ENCODE measurements at places on chromosomes 12 and 14. TPM values are rescaled to one million over a fixed set of nuclear protein-coding genes. Genes with fewer than 3 reads are reported as not detected.

GRCh38 chr12:109567967-109568366 is 5.3 kb downstream of the MMAB start:
- peaks cover 2% of the 10 kb centered on the region for H3K36me3 ChIP-seq
- no peak for DNase-seq
- H3K27ac ChIP-seq, result no peak overlapping the region
- no peaks in the 10 kb centered on the region for H3K27me3 ChIP-seq

GRCh38 chr12:94258593-94258992 is 110.2 kb downstream of the PLXNC1 start:
- H3K27me3 ChIP-seq, result no peaks in the 10 kb centered on the region
- no peak for DNase-seq
- H3K27ac ChIP-seq, result no peak overlapping the region
- peaks cover 9% of the 10 kb centered on the region for H3K4me1 ChIP-seq
- H3K4me3 ChIP-seq, result no peak overlapping the region

DNA sequence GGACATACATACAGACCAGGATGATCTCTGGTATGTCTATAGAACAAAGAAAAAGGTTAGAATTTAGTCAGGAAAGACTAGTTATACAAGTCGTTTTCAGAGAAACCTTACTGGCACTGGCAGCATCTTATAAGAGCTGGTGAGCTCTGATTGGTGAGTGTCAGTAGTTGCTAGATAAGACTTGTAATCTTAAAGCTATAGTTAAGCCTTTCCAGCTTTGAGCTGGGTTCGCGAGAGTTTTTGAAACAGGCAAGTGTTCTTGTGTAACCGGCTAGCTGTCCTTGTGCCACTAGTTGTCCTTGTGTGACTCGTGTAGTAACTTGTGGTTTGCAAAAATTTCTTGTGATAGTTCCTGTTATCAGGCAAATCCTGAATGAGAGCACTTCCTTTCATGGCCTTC is 740.9 kb downstream of the GALC start:
- H3K36me3 ChIP-seq, result no peaks in the 10 kb centered on the region
- no peak for DNase-seq
- H3K4me1 ChIP-seq, result no peaks in the 10 kb centered on the region

GRCh38 chr12:66241061-66242043 is 52.3 kb downstream of the IRAK3 start:
- no peak overlapping the region for H3K4me3 ChIP-seq
- no peak overlapping the region for H3K27ac ChIP-seq
- no peaks in the 10 kb centered on the region for H3K36me3 ChIP-seq
- H3K27me3 ChIP-seq, result peaks cover 13% of the 10 kb centered on the region
- no peak for DNase-seq

TDRD9 gene
- 0.89 TPM for polyA plus RNA-seq

DNA sequence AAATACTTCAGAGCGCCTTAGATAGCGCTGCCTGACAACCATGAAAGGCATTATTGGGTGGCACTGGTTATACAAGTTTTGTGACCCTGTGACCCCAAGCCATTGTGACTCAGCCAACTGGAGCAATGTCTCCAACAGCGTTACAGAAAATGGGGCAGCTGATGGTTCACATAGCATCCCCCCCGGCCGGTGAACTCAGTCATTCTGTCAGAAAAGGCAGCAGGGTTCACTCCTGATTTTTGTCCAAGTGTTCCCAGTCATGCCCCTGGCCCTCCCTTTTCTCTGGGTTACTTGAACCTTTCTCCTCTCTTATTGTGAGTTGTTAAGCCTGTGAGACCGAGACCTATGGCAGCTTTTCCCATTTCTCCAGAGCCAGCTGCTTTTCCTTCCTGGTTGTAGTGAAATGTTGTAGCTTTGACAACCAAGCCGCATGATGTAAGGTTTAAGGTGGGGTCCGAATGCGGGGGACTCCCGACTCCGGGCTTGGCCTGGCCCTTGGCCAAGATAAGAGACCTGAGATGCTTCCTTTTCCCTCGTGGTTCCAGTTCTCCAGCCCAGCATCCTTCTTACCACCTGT is 22.0 kb downstream of the CD9 start:
- no peaks in the 10 kb centered on the region for H3K36me3 ChIP-seq
- DNase-seq, result peak; percentile 57
- H3K27me3 ChIP-seq, result no peaks in the 10 kb centered on the region
- peak overlapping the region; percentile 78 for H3K27ac ChIP-seq
- H3K4me3 ChIP-seq, result no peak overlapping the region

GRCh38 chr12:96108321-96108720 is 72.9 kb upstream of the LTA4H start:
- H3K36me3 ChIP-seq, result no peaks in the 10 kb centered on the region
- no peaks in the 10 kb centered on the region for H3K27me3 ChIP-seq
- no peak overlapping the region for H3K4me3 ChIP-seq
- DNase-seq, result no peak

CEP83 gene
- 6.0 TPM for polyA plus RNA-seq
